ENCODE measurements at places on chromosomes 16 and 17.
A peak's percentile ranks its signal among the peaks of the same experiment; 100 is the strongest.

- DNase-seq: no peak
These were observed 171.3 kb downstream of the ABCA8 start for GRCh38 chr17:68783861-68784260.

GRCh38 chr17:48626245-48627117, at the start of gene HOXB9:
HOXB9 (minus strand) TSS chr17:48626358; CDS start chr17:48626269, 89 bp downstream.
- no peak for DNase-seq

- no peak for DNase-seq
These were observed 24.9 kb downstream of the USP22 start for GRCh38 chr17:21017861-21018260.

DNA sequence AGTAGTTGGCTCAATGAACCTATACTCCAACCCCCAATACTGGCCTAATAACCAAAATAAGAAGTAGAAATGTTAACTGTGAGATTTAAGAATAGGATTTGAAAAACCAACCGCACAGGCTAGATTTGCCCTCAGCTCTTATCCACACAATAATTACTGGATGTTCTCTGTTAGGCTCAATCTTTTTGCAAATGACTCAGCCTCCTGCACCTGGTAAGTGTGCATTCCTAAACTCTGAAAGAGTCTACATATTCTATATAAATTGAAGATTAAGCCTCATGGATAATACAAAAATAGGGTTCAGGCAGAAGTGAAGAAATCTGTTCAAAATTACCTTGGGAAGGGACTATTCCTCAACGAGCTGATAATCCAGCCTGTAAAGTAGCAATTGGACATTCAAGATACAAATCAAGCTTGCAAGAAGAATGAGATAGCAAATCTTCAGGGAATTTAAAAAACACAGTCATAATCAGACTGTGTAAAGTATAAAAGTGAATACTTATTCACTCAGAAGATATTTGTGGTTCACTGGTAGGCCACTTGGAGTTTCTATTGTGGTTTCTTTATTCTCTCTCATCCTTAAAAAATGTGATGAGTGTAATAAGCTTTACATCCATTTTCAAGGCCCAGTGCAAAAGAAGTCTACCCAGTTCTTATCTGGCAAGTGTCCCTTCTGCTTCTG, 931.9 kb upstream of the SOX9 start:
- DNase-seq: no peak

GRCh38 chr16:12119562-12119961, 143.0 kb downstream of the SNX29 start:
- DNase-seq: no peak

GRCh38 chr17:48062273-48062672, 14.1 kb downstream of the NFE2L1 start:
- no peak for DNase-seq

GRCh38 chr17:37567137-37567536, 42.1 kb downstream of the SYNRG start:
- no peak for DNase-seq

GRCh38 chr17:2218426-2218825, 85.2 kb downstream of the SMG6 start:
- DNase-seq: no peak

- peak; percentile 83 for DNase-seq
These were observed 1.4 kb downstream of the NOTUM start for GRCh38 chr17:81959362-81960129.

DNA sequence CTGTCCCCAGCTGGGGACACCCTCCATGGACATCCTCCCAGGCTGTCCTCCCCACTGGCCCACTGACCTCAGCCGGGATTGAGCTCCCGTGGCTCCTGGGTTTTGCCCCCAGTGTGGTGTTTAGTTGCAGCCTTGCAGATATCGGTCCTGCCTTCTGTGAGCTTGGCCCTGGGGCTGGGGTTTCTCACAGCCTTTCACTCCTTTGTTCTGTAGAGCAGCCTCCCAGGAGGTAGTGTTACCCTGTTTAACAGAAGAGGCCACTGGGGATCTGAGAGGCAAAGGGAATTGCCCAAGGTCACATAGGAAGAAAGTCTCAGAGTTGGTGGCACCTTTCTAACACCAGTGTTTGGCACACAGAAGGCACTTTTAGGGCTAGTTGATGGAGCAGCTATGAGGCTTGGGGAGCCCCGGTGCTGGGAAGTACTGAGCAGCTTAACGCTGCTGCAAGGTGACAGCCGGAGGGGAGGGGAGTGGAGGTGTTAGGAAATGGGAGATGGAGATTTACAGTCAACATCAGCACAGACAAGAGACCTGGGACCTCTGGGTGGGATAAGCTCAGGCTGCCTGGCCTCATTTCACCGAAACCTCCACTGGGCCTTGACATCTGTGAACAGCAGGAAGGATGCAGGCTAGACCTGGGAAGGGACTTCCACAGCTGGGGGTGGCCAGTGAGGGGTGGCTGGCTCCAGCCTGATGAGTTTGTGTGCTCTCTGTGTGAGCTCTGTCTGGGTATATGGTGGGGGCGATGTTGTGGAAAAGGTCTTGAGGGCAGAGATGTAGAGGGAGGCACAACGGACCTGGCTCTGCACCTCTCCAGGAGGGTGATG, 26.1 kb downstream of the CACNA1G start:
- DNase-seq: no peak

- DNase-seq: no peak
These were observed 755 bp downstream of the PIEZO1 start for GRCh38 chr16:88784074-88784855.

- no peak for DNase-seq
These were observed 4.3 kb upstream of the WIPI1 start for GRCh38 chr17:68461589-68461988.

DNA sequence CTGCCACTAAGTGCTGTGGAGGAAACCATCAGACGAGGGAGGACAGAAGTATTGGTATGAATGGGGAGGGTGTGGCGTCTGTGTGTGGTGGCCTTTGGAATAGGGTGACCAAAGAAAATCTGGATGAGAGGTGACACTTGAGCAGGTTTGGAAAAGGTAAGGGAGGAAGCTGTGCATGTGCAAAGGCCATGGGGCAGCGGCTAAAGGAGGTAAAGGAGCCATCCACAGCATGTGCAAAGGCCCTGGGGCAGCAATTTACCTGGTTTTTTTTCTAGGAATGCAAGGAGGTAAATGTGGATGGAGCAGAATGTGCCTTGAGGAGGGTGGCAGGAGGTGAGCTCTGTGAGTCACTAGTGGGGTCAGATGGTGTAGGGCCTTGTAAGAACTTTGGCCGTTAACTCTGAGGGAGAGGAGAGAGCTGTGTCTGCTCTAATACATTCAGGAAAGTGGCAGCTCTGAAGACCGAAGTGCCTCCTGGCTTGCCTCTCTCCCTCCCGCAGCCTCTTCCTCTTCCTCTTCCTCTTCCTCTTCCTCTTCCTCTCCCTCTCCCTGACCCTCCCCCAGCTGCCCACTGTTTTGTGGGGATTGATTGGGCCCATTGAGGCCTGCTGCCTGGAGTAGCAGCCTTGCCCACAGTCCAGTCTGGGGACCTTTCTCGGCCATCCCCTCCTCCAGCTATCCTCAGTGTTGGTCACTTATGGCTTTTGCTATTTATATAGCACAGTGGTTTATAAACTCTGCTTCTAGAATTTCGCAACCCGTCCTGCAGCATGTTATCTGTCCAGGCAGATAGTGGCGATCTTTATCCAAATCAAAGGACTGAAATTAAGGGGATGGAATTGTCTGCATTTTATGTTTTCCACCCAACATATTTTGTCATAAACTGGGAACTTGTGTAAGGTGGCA, 38.7 kb downstream of the CMIP start:
- DNase-seq: no peak

DNA sequence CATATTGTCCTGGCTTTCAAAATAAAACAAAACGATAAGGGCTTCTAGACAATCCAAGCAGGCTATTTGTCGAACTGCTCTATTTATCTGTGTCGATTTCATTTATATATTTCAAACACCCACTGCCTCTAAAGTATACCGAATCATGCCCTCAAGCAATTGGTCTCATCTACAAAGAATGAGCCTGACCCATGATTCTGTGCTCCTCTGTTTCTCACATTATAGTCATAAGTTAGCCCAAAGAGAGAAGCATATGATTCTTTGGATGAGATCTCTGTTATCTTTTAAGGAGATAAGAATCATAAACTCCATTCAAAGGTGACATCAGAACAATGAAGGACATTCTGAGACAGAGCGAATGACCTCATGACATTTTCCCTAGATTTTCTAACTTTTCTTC, 191.1 kb downstream of the MAP2K6 start:
- DNase-seq: no peak

- no peak for DNase-seq
These were observed 153.0 kb upstream of the FAM20A start for GRCh38 chr17:68753985-68754769.

GRCh38 chr16:85003076-85003475, 8.3 kb downstream of the ZDHHC7 start:
- no peak for DNase-seq

GRCh38 chr17:81967533-81968395, 6.8 kb upstream of the NOTUM start:
- DNase-seq: peak; percentile 91

- peak; percentile 80 for DNase-seq
These were observed 21.9 kb upstream of the EIF1 start for GRCh38 chr17:41666708-41667279.

DNA sequence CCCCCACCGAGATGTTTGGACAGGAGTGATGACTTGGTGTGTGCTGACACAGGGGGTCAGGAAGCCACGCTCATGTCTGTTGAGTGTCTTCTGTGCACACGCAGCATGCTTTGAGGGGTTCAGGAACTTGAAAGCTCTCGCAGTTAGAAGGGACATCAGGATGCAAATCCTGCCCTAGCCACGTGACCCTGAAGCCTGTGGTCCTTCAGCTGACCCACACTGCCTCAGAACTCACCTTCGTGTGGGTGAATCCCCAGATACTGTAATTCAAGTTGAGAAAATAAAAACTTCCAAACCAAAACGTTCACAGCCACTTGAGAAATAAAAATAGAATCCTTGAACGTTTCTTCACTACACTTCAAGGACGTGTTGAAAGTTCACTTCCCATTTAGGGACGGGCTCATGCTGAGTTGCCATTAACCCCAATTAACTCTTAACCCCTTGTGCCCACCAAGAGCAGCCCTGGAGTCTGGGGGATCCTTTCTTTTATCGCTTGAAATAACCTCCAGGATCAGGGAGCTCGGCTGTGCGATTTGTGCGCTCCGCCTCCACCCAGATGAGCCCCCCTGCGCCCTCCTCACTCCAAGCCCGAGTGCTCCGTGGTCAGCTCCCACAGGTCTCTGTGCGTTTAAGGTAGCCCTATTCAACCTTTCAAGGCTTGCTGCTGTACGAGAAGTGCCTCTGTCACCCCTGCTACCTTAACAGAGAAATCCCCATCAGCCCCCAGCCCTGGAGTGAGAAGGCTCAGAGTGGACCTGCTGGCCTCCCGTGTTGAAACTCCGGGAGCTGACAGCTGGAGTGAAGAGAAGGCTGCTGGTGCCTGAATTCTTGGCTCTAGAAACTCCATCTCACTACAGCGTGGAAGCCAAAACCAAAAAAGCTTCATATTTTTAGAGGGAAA, 36.2 kb upstream of the NAT9 start:
- DNase-seq: no peak

DNA sequence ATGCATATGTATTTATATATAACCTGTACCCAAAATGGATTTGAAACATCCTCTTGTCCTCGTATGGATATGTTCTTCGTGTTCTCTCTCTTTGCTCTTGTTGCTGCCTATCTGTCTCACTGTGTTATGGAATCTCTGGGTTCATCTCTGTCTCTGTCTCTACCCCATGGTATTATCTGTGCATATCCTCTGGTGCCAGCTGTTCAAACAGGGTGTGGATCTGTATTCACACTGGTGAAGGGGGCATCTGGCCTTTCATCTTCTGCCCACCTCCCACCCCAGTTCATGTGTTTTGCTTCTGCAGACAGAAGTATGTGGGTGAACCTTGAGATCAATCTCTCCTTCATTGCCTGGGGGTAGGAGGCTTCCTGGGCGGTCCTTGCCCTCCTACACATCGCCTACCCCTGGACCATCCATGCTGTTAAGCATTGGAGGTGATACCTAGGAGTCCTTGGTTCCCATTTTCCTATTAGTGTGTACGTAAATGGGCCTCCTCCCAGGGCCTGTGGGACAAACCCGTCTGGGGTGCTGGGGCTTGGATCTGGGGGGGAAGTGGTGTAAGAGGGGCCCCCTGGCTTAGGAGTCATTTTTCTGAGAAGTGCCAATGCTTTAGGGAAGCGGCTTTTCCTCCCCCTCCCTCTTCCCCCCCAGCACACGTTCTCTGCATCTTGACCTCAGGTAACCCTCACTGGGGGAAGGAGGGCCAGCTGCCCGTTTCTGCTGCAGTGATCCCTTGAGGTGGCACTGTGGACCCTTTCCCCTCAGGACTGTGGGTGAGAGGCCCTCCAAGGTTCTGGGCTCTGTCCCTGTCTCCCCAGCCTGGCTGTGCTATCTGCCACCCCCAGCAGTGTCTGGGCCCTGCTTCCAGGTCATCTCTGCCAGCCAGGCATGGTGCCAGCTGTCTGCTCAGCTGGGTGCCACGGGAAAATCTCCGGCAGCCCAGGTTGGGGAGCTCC, 21.1 kb downstream of the RARA start:
- no peak for DNase-seq

Data from GM12892 (cell line).